Hippocampal formation (tissue), 2 donors: ENCODE measurements at places on chromosomes 5 and 9.

GRCh38 chr9:122445155-122445749, 32.5 kb downstream of the OR1J1 start:
- no peak for DNase-seq

GRCh38 chr9:132293145-132293721, 61.6 kb downstream of the SETX start:
- no peak for DNase-seq

DNA sequence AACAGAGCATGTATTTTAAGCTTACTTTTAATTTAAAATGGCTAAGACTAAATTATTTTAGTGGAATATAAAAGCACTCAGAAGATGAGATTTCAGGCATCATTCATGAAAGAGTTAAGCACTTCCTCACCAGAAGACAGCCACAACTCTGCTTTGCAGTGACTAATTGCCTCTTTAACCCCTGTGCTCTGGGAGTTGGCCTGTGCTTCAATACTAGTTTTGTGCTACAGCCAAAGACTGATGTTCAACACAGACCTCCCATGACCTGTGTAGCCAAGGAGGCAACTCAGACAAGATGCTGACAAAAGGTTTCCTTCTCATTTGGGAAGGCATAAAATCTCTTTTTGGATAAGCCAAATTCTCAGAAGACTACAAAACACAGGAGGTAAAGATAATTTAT, 353.5 kb downstream of the FBXL17 start:
- no peak for DNase-seq

DNA sequence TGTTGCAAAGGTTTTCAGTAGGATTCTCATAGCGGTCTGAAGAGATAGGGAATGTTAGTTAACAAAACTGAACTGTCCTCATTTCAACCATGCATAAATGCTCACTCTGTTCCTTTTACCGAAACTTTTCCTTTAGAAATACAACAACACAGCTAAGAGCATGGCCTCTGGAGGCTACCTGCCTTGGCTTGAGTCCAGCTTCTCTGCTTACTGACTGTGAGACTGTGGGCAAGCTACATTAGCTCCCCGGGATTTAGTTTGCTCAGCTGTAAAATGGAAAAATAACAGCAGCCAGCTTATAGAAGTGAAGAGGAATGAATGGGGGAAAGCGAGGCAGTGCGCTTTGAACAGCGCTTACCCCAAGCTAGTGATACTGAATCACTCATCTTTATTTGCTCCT, 507.9 kb upstream of the DAP start:
- no peak for DNase-seq

DNA sequence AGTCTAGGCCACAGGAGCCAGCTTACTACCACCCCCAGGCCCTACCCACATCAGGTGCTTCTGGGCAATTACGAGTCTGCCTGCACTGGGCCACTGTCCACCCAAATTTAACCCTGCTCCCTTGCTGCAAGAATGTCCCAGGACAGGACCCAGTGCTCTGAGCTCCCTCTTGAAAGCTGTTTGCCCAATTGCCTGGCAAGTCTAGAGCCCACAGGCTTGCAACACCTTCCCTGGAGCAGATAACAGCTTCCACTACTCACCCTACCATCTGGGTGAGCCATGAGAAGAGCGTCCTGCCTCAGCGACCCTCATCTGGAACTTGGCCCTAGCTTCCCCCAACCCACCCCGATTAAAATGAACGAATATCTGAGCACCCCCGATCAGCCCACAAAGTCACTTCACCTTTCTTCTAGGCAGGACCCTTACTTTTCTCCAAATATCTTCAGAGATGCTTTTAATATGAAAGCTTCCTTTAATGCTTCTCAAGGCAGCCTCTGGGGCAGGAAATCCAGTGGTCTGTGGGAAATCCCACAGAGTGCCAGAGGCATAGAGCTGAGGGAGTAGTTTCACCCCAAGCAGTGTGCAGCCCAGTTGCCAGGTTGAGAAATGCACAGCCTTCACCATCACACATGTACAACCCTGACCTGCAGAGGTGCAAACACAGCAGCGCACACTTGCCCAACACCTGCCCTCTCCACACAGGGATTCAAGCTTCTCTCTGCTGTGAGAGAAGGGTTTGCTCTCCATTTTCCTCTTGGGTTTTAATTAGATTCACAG, 10.6 kb downstream of the ACSL6 start:
- no peak for DNase-seq

- DNase-seq, result no peak
Observed at GRCh38 chr5:176528301-176528700, 8.9 kb downstream of the RNF44 start.

GRCh38 chr5:11851416-11851815, 52.8 kb downstream of the CTNND2 start:
- DNase-seq, result peak; percentile 54

GRCh38 chr9:120929229-120929791, 2.7 kb upstream of the TRAF1 start:
- no peak for DNase-seq

GRCh38 chr9:105993116-105993854, 298.9 kb downstream of the TMEM38B start:
- DNase-seq, result peak; percentile 67

GRCh38 chr5:37198842-37199241, 50.3 kb downstream of the CPLANE1 start:
- DNase-seq, result no peak

DNA sequence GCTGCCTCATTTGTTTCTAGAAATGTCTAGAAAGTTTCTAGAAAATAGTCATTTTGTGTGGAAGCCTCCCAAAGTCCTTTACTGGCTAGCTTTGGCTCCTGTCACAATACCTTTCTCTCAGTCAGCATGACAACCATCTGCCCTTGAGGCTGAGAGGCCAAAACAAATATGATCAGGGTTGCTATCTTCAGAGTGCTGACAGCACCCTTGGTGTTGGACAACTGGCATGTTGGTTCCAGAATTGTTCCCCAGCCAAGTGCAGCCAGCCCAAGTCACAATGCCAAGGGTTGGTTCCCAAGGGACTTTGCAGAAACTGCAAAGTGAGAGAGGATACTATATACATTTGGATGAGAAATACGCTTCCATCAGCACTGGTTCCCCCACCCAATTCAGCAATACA, 140.9 kb upstream of the GAS1 start:
- DNase-seq, result no peak

DNA sequence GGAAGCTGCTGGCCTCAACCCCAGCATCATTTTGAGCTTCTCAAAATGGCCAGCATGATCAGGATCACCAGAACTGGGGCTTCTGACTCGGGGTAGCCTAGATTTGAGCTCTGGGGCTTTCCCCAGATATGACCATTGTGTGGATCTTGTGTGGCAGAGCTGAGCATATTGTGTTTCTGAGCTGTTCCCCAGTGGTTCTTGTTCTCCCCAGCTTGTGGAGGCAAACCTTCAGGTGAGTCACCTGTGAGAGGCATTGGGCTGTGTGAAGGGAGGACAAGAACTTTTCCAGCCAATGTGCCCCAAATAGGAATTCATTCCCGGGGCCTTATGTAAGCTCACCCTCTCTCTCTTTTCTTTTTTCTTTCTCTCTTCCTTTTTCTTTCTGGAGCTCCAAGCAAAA, 80.7 kb upstream of the PITX1 start:
- no peak for DNase-seq

DNA sequence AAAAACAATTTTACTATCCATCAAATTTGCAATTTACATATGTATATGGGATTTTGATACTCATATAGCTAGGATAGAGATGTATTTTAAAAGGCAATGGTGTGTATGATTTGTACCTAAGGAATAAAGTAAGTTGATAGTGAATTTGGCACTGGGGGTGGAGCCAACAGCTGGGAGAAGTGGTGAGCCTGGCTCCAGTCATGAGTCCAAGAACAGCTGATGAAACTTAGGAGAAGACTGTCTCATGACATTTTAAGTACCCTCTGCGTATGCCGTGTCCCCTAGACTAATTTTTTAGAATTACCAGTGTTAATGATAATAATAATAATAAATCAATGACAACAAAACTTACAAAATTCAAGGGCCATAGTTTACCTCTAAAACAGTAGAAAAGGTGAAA, 181.4 kb downstream of the ADCY2 start:
- DNase-seq, result no peak

GRCh38 chr5:3854188-3854821, 258.7 kb downstream of the IRX1 start:
- no peak for DNase-seq

DNA sequence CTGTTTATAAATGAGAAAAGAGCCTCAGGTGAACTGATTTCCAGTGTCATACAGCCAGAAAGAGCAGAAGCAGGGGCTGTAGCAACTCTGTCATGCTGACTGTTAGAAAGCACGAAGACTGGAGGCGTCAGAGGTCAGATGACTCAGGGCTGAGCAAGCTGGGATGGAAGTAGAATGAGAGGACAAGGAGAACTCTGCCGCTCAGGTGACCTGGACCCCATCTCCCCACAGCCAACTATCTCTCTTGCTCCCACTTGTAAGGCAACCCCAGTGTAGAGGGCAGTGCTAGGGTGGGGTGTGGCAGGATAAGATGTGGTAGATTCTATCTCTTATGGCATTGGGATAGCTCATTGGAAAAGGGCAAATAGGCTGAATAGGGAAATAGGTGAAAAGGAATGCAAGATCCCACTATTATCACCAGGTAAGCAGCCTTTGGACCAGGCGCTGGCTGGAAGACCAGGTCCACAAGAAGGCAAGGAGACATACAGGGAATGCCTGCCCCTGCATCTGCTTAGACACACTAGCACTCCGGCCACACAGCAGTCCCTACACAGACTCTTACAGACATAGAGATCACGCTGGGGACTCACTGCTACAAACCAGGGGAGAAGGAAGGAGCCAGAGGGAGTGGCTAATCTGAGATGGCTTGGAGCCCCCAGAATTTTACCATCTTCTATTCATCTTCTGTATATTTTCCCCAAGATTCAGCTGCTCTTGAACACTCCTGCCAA, 21.2 kb upstream of the LOX start:
- no peak for DNase-seq

DNA sequence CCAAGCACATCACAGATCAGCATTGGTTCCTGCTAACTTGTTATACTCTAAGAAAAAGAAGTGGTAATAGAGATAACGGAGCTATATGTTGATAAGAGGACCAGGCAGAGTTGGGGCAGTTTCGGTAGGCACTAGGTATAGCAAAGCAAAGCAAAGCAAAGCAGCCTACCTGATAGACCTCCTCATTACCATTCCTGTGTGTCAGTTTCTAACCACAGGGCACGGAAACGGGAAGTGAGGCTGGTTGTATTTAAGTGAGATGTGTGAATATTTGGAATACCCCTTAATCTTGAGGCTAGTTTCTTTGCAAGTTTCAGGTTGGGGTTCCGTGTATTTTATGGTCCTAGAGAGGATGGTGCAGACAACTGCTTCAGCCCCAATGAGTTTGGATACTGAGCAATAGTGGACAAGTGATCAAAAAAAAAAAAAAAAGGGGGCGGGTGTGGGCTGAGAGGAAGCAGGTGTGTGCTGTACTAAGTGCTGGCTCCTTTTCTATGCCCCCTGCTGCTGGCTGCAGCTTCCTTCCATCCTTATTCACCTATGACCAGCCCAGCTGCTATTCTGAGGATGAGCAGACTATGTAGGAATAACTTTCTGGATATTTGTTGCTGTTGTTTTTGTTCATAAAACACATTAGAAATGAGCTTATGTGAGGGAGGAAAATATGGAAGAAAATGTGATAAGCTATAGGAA, 183.3 kb downstream of the SH3GL2 start:
- DNase-seq, result no peak

GRCh38 chr9:776086-776485, 65.4 kb upstream of the DMRT1 start:
- DNase-seq, result no peak

DNA sequence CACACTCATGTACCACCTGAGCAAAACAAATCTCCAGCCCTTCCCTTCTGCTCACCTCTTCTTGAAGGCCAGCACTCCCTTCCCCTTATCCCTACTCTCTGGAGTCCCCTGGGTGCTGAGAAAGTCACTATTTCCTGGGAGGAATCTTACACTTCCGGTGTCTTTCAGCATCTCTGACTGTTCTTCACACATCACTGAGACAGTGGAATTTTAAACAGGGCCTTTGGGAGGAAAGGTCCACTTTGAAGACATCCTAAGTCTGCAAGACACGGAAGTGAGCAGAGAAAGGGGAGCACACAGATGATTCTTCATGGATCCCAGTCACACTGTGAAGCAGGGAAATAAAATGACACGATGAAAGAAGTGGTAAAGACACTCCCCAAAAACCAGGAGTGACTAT, 25.6 kb downstream of the FRMD3 start:
- DNase-seq, result no peak

DNA sequence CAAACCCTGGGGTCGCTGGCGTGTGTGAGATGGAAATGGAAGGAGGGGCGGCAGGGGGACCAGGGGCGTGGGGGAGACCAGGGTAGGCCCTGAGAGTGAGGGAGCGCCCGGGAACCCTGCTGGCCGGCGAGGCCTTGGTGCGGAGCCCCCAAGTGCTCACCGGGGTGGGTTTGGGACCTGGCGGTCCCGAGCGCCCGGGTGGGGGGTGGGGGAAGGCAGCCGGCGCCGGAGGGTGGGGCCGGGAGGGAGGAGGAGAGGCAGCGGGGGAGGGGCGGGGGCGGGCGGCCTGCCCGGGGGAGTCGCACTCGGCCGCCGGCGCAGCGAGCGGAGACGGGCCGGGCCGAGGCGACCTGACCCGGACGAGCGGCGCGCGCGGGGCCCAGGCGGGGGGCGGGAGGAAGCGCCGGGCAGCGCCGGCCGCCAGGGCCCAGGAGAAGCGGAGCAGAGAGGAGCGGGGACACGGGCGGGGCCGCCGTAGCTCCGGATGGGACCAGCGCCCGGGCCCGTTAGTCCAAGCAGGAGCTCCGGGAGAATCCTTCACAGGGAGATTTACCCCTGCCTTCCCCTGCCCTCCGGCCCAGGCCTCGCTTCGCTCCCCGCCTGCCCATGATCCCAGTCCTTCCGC, at the start of gene NPR2:
Gene NPR2 (plus strand): TSS at position 295 of the 625 bp plus-strand sequence. CDS start 818 bp downstream, outside the sequence.
- DNase-seq, result peak; percentile 7

GRCh38 chr5:105872569-105873270, 1798.0 kb downstream of the EFNA5 start:
- no peak for DNase-seq

- no peak for DNase-seq
Observed at GRCh38 chr5:136258463-136258862, 65.5 kb upstream of the SMIM32 start.

DNA sequence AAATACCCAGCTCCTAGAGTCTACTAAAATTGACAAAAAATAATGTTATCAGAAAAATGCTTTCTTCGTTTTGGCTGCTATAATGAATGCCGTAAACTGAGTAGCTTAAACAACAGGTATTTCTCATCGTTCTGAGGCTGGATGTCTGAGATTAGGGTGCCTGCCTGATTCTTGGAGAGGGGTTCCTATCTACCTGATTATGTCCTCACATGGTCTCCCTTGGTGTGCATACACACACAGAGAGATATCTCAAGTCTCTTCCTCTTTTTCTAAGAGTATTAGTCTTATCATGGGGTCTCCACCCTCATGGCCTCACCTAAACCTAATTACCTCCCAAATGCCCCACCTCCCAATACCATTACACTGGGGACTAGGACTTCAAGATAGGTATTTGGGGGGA, 40.6 kb upstream of the CSNK1G3 start:
- no peak for DNase-seq
